ENCODE measurements at places on chromosomes 12 and 14. TPM values are rescaled to one million over a fixed set of nuclear protein-coding genes. Genes with fewer than 3 reads are reported as not detected.

- DNase-seq, result no peak
Observed at GRCh38 chr12:118986050-118986449, 4.7 kb downstream of the SRRM4 start.

Gene TEX52
- not detected for total RNA-seq

Gene CLEC12A
- total RNA-seq, result not detected

Gene STON2
- total RNA-seq, result 9.9 TPM

Gene GLIPR1
- 34.4 TPM for total RNA-seq

- DNase-seq, result no peak
Observed at GRCh38 chr12:48863291-48863690, 2.4 kb downstream of the RND1 start.

- no peak for DNase-seq
Observed at GRCh38 chr12:115916910-115917668, 360.4 kb downstream of the MED13L start.

Gene SERPINA3
- 46.4 TPM for total RNA-seq

- no peak for DNase-seq
Observed at GRCh38 chr14:43249591-43249990, 1257.5 kb downstream of the FSCB start.

Gene KRT80
- total RNA-seq, result 27.3 TPM

DNA sequence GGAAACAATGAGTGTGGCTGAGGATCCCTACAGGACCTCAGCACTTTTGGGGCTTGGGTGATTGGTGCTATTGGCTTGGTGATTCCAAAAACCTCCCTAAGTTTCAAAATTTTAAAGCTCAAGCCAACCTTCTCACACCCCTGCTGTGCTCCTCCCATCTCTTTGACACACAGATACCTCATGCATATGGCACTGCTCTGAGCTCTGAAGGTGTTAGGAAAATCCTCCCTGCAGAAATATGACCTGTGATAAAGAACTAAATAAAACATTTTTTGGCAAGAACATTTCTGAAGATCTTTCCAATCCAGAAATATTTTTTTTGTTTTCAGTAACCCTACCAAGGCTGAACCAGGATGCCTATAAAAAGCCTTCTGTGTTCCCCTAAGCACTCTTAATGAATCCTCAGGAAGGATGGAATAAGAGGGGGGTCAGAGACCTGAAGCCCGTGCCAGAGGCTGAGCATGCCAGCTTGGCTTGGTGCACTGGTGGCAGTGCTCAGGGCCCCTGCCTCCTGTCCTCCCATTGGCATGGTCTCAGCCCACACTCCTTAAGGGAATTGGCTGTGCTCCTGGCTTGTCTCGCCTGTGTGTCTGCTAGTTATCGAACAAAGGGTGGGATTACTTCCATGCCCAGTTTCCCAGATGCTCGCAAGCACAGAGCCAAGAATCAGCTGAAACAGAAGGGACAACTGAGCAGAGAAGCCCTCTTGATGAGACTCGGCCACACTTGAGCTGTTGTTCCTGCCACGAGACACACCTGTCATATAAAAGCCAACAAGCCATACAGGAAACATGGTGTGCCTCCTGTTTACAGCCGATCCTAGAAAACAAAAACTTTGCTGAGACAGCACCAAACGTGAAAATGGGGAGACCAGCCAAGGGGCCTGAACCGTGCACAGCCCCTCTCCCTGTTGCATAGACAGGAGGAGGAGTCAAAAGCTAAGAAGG, 132.7 kb upstream of the EEA1 start:
- no peak for DNase-seq

DNA sequence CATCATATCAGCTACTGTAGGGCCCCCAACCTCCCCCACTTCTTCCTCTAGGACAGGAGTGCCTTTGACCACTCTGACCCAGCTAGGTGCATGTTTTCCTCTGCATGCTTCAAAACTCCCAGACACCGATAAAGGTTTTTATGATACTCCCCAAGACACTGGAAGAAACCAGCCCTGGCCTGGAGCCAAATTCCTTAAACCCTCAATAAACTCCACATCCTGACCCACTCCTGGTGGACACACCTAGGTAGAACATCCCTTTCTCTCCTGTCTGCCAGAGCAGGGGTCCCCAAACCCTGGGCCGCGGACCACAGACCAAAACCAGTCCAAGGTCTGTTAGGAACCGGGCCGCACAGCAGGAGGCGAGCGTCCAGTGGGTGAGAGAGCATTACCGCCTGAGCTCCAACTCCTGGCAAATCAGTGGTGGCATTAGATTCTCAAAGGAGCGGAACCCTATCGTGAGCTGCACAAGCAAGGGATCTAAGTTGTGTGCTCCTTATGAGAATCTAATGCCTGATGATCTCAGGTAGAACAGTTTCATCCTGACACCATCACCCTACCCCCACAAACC, 49.6 kb downstream of the NT5DC3 start:
- DNase-seq, result peak; percentile 15

DNA sequence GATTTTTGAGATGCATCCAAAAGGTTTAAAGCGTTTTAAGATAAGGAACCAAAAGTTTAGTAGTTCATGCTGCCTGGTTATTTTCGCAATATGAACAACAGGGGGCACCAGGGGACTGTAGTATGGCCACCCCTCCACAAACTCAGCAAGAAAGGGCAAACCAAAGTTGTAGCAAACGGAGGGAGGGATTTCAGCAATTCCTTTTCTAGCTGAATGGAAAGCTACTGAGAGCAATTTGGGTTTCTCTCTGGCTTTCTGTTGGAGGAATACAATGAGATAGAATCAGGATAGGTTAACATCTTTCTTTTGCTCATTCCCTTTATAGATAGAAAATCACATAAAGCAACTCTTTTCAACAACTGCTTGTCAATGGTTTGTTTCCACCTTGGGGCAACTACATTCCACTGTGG, 62.5 kb downstream of the DRAM1 start:
- DNase-seq, result peak; percentile 59

- no peak for DNase-seq
Observed at GRCh38 chr14:75258079-75258802, 20.4 kb upstream of the FOS start.

- DNase-seq, result no peak
Observed at GRCh38 chr12:105225505-105226015, 10.4 kb downstream of the APPL2 start.

- no peak for DNase-seq
Observed at GRCh38 chr12:113724794-113725556, 241.2 kb downstream of the RBM19 start.

Gene BEST3
- total RNA-seq, result 0.87 TPM

Gene P2RX2
- total RNA-seq, result not detected

DNA sequence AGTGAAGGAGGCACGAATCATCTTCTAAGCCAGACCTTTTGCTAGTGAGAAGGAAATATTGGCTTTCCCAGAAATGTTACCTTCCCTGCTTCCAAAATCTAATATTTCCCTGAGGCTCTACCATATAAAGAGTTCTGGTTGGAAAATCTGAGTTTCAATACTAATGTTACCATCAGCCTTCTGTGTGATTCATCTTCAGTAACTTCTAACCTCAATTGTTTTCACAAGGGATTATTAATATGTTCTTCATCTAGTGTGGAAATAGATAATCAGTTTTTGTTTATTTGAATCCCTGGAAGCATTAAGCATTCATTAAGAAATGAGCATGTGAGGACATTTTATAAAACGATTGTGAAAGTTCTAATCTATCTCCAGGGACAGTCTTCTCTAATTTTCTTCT, 720.9 kb downstream of the AACS start:
- DNase-seq, result no peak

Gene CLEC4D
- not detected for total RNA-seq

Gene TESPA1
- total RNA-seq, result not detected

Gene TBX3
- 2.8 TPM for total RNA-seq

GRCh38 chr12:124389725-124390441, 95.0 kb downstream of the RFLNA start:
- DNase-seq, result peak; percentile 18

DNA sequence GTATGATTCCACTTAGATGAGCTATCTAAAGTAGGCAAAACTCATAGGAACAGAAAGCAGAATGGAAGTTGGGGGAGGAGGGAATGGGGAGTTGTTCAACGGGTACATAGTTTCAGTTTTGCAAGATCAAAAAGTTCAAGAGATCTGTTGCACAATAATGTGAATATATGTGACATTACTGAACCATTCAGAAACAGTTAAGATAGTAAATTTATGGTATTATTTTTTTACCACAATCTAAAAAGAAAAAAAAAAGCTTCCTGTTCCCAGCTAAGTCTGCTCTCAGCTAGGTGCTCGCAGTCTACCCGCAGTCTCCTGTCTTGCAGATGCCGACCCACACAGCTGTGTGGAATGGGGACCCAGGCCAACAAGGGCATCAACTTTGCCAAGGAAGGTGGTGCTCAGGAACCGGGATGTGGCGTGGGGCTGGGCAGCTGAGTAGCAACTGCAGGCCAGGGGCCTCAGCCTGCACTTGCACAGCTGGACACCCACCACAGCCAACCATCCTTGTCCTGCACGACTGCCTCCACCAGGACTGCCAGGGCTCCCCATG, 15.3 kb upstream of the ANO6 start:
- no peak for DNase-seq

- DNase-seq, result no peak
Observed at GRCh38 chr12:41362931-41363330, 174.8 kb downstream of the PDZRN4 start.

DNA sequence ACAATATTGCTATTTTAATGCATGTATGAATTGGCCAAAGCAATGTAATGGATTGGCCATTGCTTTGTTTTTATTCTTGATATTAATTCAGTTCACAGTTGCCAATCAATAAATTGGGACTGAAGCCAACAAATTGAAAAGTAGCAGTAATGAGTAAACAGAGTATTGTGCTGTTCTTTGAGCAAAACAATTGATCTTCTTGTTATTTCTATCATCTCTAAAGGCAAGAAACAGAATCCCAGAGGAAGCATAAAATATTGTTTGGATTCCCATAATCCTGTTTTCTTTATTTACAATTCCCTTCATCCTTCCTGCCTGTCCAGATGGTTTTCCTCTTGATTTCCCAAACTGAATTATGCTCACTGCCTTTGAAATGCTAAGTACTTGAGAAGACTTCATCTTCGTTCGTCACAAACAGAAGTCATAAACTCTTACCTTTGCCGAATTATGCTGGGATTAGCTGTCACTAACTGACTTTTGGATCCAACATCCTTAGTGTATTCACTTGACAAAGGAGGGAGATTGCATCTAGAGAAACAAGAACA, 85.9 kb downstream of the ST8SIA1 start:
- no peak for DNase-seq

DNA sequence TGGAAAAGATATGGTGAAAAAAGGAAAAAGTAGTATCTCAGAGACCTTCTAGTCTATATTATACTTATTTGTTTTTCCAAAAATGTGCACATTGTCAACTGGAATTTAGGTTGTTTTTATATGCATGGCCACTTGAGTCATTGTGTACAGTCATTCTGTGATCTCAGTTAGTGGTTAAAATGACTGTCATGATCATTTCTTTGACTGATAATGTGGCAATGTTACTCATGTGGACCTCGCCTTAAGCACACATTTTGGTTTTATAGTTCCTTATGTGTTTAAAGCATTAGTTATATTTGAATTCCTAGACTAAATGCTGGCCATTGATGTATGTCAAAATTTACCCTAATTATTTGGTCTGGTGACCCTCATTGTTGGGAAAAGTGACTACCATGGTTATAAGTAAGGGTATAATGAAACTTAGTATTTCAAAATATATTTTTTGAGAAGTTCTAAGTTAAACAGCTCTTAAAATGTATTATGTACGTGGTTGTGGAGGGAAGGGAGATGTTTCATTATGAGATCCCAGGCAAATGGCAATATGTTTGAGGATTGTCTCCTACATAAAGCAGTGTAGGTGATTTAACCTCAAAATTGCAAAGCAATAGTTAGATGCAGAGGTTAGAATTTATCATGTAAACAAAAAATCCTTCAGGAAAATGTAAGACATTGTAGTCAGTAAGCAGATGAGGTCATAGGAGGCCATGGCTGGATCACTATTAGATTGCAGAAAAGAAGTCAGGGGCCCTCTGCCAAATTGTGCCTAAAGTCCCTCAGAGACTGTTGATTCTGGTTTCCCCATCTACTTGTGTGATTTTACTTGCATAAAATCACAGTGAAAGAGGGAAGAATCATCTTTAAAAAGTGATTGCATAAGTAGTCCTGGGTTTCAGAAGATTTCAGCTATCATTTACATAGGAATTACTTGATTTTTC, 17.5 kb downstream of the PNMA1 start:
- DNase-seq, result peak; percentile 81

DNA sequence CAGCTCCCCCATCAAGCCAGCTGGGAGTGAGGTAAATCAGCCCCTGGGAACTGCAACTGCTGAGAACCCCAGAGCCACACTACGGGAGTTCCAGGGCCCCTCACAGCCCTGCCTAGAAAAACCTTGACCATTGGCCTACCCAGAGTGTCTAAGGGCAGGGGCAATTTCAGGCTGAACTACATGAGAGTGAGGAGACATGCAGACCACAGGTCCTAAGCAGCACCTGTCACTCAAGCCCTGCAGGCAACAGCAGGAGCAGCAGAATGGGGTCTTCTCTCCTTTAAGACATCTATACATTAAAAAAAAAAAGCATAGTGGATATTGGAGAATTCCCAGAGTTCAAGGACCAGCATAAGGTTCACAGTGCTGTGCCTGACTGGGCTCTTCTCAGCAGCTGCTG, 4.9 kb downstream of the NCKAP5L start:
- no peak for DNase-seq

GRCh38 chr12:104692557-104693218, 235.9 kb downstream of the CHST11 start:
- DNase-seq, result no peak

Gene GLIPR1L1
- not detected for total RNA-seq

Gene PIWIL1
- total RNA-seq, result not detected

DNA sequence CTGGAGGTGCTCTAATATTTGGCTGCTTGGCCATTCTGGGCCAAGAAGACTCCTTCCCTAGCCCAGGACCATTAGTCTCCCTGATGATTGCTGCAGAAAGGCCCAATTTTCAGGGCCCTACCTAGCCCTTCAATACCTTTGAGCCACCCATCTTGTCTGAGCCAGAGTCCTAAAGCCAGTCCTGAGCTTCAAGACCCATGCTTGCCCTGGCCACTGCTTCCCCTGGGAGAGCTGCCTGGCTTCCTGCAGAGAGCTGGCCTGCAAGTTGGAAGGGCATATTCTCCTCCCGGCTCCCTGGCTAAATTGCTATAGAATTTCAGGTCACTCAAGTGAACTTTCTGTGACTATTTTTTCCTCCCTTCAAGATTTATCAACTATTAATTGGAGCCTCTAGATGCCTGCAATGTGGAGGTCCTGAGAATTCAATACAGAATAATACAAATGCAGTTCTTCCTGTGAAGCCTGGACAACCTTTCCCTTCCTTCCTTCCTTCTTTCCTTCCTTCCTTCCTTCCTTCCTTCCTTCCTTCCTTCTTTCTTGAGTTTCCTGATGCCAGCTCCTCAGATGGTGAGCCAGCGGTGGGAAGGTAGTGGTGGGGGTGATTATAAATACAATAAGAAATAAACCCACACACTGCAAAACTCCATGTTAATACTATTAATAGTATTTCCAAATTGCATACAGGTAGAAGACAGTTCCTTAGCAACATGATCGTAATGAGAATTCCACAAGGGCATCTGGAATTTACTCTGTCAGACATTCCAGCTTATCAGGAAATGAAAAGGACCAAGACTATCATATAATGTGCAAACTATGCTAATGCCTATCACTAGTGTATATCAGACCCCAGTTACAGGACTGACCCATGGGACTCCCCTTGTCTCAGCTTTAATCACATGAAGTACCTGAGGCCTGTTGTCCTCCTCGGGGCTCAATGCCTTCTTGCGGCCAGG, 108.1 kb downstream of the ZFP36L1 start:
- DNase-seq, result no peak

Gene COX6A1
- 865 TPM for total RNA-seq

Gene KLRC2
- total RNA-seq, result not detected

GRCh38 chr14:75312341-75312740, 33.7 kb downstream of the FOS start:
- DNase-seq, result no peak

Data from renal cortical epithelial cell (primary cell).